K562 (cell line): ENCODE measurements at places on chromosomes 6 and 20.
A peak's percentile ranks its signal among the peaks of the same experiment; 100 is the strongest.

GRCh38 chr6:44289726-44290260 is 19.5 kb downstream of the TMEM151B start:
- DNase-seq, result no peak

DNA sequence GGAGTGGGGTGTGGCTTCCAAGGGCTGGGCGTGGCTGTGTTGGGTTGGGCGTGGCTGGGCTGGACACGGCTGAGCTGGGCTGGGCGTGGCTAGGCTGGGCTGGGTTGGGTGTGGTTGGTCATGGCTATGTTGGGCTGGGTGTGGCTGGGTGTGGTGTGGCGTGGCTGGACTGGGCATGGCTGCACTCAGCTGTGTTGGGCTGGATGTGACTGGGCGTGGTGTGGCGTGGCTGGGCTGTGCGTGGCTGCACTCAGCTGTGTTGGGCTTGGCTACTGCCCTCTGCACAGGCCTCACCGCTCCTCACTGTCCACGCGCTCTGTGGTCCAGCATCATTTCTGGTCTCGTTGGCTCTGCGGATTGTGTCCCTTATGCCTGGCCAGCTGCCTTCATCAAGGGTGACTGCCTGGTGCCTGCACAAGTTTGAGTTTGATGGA is 43.5 kb upstream of the SLCO4A1 start:
- DNase-seq, result peak; percentile 94

- no peak for DNase-seq
Observed at GRCh38 chr6:84774985-84775284, 10.5 kb upstream of the TBX18 start.

GRCh38 chr6:11221623-11222384 is 10.7 kb downstream of the NEDD9 start:
- DNase-seq, result no peak

DNA sequence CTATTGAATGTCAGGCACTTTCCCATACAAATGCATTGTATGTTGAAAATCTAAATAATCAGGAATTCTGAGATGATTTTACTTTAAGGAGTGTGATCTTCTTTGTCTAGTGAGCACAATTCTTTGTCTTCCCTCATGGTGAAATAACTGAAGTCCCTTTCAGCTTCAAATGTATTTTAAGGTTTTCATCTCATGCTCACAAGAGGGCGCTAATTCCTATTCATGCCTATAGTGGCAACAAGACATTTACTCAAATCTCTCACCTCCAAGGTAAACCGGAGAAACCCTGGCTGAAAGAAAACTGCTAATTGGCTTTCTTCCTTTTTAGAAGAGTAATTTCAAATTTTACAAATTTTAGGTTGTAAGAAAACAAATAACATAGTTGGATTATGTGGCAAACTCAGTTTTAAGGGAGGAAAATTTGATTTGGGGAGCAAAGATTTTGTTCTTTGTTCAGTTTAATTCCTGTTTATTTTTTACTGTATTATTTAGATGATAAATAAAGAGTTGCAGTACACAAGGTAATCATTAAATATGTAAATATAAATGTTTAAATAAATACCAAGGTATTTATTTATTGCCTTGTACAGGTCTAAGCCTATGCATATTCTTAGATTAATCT is 69.1 kb downstream of the SLC35F1 start:
- DNase-seq, result peak; percentile 26

DNA sequence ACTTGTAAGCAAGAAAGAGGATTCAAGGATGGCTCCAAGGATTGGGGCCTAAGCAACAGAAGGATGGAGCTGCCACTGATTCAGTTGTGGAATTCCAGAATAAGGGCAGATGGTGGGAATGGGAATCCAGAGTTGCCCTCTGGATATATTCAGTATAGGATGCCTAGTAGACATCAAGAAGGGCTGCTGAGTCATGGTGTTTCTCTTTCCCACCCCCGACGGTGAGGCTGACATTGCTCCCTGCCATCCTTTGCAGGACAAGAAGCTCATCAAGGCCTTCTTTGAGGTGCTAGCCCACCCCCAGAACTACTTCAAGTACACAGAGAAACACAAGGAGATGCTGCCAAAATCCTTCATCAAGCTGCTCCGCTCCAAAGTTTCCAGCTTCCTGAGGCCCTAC is 11.2 kb upstream of the ZNF76 start:
- no peak for DNase-seq

GRCh38 chr6:33668914-33669313 is 42.6 kb downstream of the UQCC2 start:
- peak; percentile 63 for DNase-seq

- DNase-seq, result no peak
Observed at GRCh38 chr6:170188571-170189001, 102.3 kb downstream of the DLL1 start.

- no peak for DNase-seq
Observed at GRCh38 chr20:37295595-37295994, 6.1 kb downstream of the MANBAL start.

DNA sequence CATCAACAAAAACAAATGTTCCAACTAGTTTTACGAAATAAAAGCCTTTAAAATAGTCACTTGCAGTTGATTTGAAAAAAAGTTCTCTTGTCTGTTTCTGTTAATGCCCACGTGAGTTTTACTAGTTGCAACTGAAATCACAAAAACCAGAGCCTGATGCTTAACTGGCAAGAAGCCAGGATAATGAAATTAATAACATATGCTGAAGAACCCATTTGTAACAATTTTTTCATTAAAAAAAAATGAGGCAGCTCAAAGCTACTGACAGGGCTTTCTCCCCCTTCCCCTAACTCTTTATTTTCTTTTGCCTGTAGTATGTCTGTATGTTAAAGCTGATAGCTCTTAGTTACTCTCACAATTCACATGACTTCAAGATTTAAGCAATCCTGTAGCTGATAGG is 132.7 kb upstream of the EYA4 start:
- DNase-seq, result no peak

- DNase-seq, result no peak
Observed at GRCh38 chr6:18343741-18344140, 43.4 kb upstream of the RNF144B start.

- DNase-seq, result peak; percentile 93
Observed at GRCh38 chr6:26553635-26554446, 15.7 kb downstream of the HMGN4 start.

GRCh38 chr20:18005170-18005989 is 36.6 kb downstream of the MGME1 start:
- no peak for DNase-seq

DNA sequence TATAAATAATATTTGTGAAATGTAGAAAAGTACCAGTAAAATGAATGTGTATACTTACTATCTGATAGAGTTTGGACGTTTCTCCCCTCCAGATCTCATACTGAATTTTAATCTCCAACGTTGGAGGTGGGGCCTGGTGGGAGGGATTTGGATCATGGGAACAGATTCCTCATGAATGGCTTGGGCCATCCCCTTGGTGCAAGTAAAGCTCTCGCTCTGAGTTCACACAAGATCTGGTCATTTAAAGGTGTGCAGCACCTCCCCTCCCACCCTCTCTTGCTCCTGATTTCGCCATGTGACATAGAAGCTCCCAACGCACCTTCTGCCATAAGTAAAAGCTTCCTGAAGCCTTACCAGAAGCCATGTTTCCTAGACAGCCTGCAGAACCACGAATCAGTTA is 219.0 kb downstream of the HACE1 start:
- no peak for DNase-seq

- no peak for DNase-seq
Observed at GRCh38 chr20:25272223-25273000, 24.5 kb downstream of the PYGB start.

GRCh38 chr6:10449751-10450150 is 34.9 kb upstream of the TFAP2A start:
- DNase-seq, result no peak

GRCh38 chr6:126880964-126881363 is 237.5 kb upstream of the RSPO3 start:
- no peak for DNase-seq

GRCh38 chr6:62367601-62368000 is 81.6 kb upstream of the KHDRBS2 start:
- no peak for DNase-seq

GRCh38 chr20:7608250-7608649 is 332.0 kb downstream of the HAO1 start:
- DNase-seq, result no peak

DNA sequence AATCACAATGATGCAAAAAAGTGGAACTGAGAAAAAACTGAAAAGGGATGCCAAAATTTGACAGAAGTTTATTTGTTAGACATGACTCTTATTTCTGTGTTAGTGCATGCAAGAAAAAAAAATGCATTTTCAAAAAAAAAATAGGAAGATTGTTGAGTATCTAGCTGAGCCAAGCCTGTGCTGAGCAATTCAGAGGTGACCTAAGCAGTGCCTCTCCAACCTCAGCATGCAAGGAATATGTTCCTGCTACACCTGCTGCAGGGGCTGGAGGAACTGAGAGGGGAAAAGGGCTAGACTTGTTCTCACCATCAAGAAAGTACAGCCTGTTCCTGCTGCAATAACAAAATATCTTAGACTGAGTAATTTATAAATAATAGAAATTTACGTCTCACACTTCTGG is 24.0 kb downstream of the BPIFA2 start:
- no peak for DNase-seq

DNA sequence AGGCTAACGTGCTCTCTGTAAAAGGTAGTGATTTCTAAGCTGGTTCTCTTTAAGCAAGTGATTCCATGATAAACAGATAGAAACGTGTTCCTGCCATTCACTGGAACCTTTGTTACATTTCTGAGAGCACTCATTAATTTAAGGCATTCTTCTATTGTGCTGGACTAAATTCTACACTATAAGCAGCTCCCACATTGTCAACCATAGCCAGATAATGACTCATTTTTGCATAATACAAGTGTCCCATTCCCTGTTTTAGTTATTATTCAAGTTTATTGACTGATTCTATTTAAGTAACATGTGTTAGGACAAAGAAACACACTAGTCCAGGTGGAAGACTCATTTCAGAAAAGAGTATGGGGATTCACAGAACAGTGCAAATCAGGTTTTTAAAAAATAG is 13.5 kb upstream of the XRN2 start:
- no peak for DNase-seq

DNA sequence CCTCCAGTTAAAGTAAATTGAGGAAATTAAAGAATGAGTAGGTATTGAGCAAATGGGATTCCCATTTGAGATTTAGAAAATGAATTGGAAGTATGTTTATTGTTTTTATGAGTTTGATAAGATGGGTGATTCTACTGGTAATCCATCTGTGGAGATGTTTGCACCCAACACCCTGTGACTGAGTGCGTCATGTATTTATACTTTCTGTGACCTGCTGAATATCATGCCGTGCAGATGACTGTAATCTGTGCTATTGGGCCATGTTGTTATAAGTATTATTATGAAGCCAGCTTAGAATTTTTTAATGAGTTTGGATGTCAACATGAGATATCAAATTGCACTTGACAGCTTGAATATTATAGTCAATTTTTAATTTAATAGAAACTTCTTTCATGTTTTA is 17.7 kb downstream of the FAM83B start:
- no peak for DNase-seq

DNA sequence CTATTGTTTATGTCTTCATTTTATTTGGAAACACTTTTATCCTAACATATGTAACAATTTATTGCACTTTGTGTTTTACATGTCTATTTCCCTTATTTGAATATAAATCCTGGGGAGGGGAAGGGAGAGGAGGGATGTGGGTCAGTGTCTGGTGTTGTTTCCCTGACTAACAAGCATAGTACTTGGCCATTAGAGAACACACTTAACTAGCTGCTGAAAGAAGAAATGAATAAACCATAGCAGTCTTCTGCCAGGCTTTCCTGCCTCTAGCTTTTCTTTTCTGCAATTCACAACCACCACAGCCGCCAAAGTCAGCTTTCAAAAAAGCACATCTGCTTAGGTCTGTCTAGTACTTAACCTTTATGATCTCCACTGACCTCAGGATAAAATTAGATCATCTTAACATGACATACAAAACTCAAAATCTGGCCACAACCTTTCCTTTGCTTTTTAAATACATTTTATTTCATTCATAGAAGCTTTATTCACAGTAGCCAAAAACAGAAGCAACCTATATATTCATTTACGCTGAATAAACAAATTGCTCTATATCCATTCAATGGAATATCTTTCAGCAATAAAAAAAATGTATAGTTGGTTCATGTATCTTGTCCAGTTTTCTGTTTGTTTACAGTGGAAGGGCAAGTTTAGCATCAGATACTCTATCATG is 16.3 kb downstream of the PDSS2 start:
- no peak for DNase-seq

DNA sequence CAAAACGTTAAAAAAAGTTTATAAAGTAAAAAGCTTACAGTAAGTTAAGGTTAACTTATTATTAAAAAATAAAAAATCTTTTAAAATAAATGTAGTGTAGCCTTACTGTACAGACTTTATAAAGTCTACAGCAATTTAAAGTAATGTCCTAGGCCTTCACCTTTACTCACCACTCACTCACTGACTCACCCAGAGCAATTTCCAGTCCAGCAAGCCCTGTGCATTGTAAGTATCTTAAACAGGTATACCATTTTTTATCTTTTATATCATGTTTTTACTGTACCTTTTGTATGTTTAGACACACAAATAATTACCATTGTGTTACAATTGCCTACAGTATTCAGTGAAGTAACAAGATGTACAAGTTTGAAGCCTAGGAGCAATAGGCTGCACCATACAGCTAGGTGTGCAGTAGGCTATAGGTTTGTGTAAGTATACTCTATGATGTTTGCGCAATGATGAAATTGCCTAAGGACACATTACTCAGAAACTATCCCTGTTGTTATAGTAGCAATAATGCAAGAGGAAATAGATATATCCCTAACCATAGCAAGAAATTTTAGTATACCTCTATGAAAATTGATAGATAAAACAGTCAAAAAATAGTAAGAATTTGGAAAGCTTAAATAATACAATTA is 39.5 kb downstream of the FBXO5 start:
- no peak for DNase-seq

DNA sequence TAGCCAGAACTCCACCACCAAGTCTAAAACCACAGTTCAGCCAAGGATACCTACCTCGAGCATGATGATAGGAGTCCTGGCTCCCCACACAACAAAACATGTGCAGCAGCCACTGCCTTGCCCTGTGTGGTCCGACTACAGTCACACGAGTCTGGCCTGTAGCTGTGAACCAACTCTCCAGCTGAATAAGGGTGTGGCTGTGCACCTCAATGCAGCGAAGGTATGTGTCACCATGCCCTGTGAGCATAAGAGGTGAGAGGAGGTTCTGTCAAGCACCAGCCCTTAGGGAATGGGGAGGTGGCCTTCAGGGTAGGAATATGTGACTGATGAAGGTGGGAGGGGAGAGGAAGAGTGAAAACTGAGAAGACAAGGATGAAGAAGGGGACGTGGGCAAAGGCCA is 16.7 kb upstream of the KHDC1L start:
- DNase-seq, result no peak

GRCh38 chr20:20317195-20317594 is 50.7 kb upstream of the INSM1 start:
- DNase-seq, result no peak

DNA sequence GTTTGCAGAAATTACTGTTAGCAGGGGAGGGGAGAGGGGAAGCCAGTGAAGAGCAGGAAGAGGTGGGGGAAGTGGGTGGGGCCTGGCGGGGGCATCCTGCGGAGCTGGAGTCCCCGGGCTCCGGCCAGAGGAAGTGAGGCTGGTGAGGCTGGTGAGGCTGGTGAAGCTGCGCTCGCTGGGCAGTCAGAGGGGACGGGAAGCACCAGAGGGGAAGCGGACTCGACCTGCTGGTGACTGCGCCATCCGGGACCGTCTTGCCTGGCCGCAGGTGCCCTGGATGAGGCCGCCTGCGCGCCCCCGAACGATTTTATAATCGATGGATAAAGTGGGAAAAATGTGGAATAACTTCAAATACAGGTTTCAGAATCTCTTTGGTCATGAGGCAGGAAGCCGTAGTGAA is 635.3 kb upstream of the MARCKS start:
- DNase-seq, result no peak
